Activated CD8-positive, alpha-beta memory T cell treated with anti-CD3 and anti-CD28 coated beads for 48 hours (primary cell): ENCODE measurements at places on chromosomes 6 and 20.

DNA sequence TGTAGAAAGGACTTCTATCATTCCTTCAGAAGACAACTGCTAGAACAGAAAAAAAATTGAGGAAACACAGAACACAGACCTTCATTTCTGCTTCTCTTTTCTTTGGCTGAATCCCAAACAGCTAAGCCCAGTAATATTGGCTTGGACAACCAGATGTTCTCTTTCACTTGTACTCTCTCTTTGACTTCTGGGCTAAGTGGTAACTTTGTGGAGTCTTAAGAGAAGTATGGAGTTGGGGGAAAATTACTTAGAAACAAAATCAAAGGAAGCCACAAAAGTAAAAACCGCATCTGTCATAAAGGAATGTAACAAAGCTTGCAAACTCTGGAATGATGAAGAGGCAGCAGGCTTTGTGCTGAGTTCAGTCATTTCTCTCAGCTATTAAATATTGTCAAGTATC is 587.5 kb downstream of the CBLN4 start:
- DNase-seq: no peak

- no peak for DNase-seq
These were observed 18.7 kb downstream of the BTN3A1 start for GRCh38 chr6:26420688-26421171.

DNA sequence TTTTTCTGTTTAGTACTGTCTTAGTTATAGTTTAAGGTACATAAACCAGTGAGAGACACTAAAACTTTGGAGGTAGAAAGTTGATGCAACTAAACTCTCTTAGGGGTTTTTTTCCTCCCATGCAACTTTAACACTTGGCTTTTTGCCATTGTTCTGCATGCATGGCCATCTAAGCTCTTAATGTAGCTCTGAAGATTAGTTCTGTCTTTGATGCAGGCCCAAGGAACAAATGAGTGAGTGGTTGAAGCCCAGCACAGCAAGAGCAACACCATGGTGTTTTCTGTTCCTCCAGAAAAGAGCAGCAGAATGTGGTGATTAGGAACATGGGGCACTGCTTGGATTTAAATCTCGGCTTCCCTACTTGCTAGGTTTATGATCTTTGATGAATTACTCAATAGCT is 89.3 kb downstream of the L3MBTL3 start:
- DNase-seq: no peak

GRCh38 chr6:55293116-55293515 is 34.2 kb upstream of the GFRAL start:
- no peak for DNase-seq

- DNase-seq: no peak
These were observed 95.3 kb downstream of the CLVS2 start for GRCh38 chr6:123091091-123091895.

- no peak for DNase-seq
These were observed 65.4 kb upstream of the SLCO4A1 start for GRCh38 chr20:62576815-62577489.

GRCh38 chr6:120945905-120946594 is 388.2 kb downstream of the TBC1D32 start:
- DNase-seq: no peak

GRCh38 chr20:3311623-3312022 is 72.6 kb upstream of the SLC4A11 start:
- no peak for DNase-seq

DNA sequence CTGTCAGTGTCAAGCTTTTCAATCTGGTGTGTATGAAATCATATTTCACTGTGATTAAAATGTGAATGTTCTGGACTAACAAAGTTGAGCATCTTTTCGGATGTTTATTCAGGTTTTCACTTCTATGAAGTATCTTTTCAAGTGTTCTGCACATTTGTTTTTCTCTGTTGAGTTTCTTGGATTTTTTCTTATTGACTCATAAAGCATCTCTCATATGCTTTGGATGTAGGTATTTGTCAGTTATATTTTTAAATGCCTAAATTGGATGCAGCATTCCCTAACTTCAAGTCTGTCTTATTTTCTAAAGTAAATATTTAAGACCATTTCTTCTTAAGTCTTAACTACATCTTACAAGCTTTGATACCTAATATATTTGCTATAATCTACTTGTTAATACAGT is 398.0 kb downstream of the PLCB1 start:
- DNase-seq: no peak

DNA sequence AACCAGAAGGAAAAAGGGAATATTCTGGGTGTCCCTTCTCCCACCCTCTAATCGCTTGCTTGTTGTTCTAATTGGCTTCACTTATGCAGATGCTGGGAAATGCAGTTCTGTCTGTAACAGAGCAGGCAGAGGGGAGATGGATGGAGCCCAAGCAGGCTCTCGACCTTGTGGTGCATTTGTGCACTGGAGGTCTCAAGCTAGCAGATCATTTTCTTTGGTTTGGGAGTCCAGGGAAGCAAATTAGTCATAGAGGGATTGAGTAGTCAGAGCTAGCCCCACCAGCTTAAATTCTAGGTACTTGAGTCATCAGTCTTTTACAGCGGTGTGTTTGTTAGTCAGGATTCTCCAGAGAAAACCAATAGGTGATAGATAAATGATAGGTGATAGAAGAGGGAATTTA is 234.7 kb upstream of the ECI2 start:
- no peak for DNase-seq

DNA sequence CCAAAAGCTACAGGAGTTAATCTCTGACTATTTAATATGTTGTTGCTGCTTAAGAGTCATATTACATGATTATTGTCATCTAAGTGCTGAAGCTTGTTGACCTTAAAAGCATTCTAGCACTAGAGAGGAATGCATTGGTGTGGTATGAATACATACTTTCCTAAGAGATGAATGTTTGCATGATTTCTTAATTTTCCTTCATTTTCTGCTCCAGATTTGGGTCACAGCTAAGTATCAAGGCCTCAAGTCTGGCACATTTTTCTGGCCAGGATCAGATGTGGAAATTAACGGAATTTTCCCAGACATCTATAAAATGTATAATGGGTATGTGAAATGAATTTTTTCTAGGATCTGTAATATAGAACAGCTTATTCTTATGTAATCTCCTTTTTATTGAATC is 53.6 kb downstream of the ENPP1 start:
- DNase-seq: no peak

GRCh38 chr20:22802296-22802695 is 217.9 kb upstream of the FOXA2 start:
- DNase-seq: no peak

GRCh38 chr6:133166766-133167165 is 74.4 kb upstream of the EYA4 start:
- DNase-seq: no peak

DNA sequence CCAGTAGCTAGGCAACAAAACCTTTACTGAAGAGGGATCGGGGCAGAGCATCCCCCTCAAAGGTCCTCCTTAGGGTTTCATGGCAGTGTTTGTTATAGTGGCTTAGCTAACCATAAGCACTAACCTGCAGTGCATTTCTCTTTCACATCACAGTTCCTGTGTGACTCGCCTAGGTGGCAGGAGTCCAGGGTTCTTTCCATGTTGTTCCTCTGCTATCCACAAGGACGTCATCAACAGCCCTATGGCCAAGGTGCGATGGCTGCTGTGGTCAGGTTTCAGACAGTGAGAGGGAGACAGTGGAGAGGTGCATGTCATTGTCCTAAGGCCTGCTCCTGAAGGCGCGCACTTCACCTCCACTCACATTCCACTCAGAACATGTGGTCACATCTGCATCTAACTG is 38.8 kb upstream of the FOXA2 start:
- no peak for DNase-seq

DNA sequence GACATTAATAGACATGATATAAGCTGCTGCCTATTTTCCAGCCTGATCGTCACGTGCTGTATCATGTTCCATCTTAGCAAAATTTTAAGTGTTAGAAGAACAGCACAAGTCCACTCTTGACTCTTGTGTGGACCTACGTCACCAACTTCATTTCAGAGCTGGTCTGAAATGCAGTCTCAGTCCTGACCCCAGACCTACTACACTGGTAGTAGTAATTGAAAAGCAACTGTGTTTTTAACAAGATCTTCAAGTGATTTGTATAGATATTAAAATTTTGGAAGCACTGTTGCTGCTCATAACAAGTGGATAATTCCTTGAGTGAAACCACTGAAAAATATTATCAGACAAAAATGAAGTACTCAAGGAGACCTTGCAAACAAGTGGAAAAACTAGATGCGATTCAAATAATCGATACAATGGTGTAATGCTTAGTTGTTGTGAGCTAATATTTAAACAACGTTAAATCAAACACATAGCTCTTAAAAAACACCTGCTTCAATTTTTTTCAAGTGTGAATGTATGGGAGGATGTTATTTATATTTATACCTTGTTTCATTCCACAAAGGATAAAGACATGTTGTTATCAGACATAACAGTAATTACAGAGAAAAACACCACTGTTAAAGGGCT is 110.9 kb upstream of the JAG1 start:
- DNase-seq: no peak

DNA sequence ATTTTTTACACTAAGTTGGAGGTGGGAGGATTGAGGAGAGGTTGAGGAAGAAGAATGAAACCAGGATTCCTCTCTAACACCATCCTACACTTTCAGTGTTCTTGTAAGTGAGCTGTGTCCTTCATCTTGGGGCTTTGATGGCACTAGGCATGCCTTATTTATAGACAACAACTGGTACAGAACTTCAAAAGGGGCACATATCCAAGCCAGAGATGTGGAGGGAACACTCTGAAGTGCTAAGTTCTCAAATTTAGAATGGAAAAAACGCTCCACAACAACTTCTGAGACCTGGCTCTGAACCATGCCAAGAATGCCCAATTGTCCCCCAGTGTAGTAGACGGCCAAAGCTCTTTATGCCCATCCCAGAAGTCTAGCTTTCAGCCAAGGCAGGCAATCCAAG is 16.2 kb upstream of the PKHD1 start:
- DNase-seq: no peak

DNA sequence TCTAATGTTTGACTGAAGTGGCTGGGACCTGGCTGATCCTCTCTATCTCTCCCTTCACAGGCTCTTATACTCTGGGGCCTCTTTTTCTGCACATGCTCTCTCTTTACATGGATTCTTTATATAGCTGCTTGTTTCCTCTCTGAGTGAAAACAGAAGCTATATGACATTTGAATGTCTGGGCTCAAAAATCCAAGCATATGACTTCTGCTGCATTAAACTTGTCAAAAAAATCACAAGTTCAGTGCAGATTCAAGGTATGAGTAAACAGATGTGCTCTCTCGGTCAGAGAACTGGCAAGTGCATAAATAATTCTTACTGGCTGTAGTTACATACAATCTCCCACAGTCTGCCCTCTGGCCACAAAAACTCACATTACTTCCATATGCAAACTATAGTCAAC is 96.6 kb downstream of the LCA5 start:
- DNase-seq: no peak

DNA sequence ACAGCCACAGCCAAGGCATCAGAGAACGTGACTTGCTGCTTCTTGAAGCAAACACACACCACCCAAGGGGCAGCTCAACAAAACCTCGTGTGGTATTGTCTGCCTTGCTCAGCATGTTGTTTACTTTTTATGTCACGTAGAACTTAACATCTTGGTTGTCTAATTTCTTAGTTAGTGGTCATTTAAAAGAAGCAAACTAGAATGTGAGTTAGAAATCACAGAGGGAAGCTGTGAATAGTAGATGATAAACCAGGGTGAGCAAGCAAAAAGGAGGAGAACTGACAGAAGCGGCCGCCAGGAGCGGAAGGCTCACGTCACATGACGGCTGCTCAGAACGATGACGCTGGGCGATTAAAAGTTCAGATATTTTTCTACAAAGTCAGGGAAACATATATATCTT is 51.5 kb upstream of the KIF25 start:
- DNase-seq: no peak

- DNase-seq: no peak
These were observed 169.4 kb downstream of the TAF4 start for GRCh38 chr20:61896058-61896961.

DNA sequence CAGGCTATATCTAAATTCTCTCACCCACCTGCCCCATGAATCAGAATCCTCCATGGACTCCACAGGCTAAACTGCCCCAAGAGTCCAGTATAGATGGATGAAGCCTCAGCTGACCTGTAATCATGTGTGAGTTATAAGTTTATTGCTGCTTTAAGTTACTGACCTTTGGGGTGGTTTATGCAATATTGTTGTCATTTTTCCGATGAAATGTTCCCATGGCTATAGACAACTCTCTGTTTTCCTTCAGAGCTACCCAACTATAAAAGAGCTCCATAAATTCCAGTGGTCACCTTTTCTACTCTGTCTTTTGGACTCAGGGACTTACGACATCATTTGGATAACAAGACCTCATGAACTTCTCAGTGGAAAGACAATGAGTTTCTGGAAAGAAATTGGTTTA is 212.1 kb downstream of the BMP2 start:
- no peak for DNase-seq

- DNase-seq: no peak
These were observed 1.7 kb downstream of the PMEPA1 start for GRCh38 chr20:57707849-57708693.

DNA sequence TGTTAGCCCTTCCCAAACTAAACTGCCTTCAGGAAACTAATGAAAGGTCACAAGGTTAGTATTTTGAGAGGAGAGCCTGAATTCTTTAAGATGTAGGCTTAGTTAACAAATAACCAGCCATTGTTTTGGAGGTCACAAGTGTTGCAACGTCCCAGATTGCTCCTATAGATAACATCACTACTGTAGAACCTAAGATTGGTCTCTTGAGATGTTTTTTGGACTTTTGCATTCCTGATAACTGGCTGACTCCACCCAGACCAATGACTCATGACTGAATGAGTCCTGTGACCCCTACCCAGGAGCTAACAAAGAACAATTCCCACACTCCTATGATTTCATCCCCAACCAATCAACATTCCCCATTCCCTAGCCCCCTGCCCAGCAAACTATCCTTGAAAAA is 178.8 kb downstream of the SCP2D1 start:
- DNase-seq: no peak

- DNase-seq: no peak
These were observed 310.4 kb upstream of the MOCS1 start for GRCh38 chr6:40244699-40245098.

DNA sequence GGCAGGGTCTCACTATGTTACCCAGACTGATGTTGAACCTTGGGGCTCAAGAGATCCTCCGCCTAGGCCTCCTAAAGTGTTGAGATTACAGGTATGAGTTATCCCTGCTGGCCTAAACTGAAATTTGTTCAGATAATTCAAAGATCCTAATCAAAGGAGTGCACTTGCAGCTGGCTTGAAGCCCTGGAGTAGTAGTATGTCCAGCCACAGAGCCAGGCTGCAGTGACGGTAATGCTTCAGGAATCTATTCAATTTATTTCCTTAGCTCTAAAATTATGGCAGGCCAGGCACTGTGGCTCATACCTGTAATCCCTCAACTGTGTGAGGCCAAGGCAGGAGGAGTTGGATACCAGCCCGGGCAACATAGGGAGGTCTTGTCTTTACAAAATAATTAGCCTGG is 1.4 kb upstream of the DDX43 start:
- DNase-seq: no peak

GRCh38 chr6:141548966-141549365 is 583.8 kb upstream of the GJE1 start:
- DNase-seq: no peak
